Dermis blood vessel endothelial cell (primary cell): ENCODE measurements at places on chromosomes 7 and 10. TPM values are rescaled to one million over a fixed set of nuclear protein-coding genes. Genes with fewer than 3 reads are reported as not detected.

Gene CREM
- total RNA-seq: 59.0 and 106 TPM in 2 replicates

DNA sequence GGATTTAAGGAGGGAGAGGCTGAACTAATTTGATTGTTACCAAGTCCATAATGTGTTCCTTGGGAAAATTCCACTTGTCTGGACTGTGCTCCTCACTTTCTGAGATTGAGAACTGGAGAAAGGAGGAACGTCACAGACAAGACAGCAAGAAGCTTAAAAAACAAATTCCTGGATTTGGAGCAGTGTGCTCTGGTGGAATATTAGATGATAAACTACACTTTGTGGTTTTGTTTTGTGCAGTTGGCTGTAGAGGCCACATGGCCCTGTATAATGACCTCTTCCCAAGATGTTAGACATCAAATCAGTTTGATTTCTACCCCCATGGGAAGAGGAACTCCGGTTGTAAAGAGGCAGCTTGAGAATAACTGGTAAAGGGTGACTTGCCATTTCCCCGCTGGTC is 421.3 kb upstream of the GALNT17 start:
- no peak for DNase-seq

Gene ANK3
- total RNA-seq: 0.85 and 4.4 TPM in 2 replicates

- DNase-seq: no peak
Measured at GRCh38 chr10:26574783-26575182, 122.7 kb upstream of the PDSS1 start.

Gene KIF11
- total RNA-seq: 8.8 and 41.7 TPM in 2 replicates

Gene APBB1IP
- total RNA-seq: 0.05 and 0.17 TPM in 2 replicates

Gene CASTOR2
- 11.9 and 15.7 TPM in 2 replicates for total RNA-seq

GRCh38 chr7:25002786-25003185 is 22.8 kb upstream of the OSBPL3 start:
- DNase-seq: no peak

GRCh38 chr7:66604198-66604597 is 24.5 kb upstream of the KCTD7 start:
- no peak for DNase-seq

DNA sequence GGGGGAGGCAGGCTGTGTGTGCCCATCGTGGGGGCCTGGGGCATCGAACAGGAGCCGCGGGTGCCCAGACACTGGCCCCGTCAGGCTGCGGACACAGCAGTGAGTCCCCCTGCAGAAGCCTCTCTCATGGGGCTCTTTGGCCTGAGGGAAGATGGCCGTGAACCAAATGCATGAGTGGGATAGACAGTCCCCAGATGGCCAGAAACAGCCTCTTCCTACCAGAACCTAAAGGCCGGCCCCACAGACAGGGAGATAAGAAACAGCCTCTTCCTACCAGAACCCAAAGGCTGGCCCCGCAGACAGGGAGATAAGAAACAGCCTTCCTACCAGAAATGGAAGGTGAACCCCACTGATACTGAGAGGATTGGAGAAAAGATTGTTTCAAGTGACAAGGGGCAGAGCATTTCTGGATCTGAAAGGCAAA is 16.6 kb downstream of the IDI2 start:
- no peak for DNase-seq

Gene GPR37
- 0.14 and 0.17 TPM in 2 replicates for total RNA-seq

- DNase-seq: no peak
Measured at GRCh38 chr7:158067219-158067930, 520.2 kb downstream of the PTPRN2 start.

Gene ZPBP
- total RNA-seq: not detected in 2 replicates

Gene ZNF37A
- 9.4 and 10.9 TPM in 2 replicates for total RNA-seq

Gene GDF2
- not detected in 2 replicates for total RNA-seq

DNA sequence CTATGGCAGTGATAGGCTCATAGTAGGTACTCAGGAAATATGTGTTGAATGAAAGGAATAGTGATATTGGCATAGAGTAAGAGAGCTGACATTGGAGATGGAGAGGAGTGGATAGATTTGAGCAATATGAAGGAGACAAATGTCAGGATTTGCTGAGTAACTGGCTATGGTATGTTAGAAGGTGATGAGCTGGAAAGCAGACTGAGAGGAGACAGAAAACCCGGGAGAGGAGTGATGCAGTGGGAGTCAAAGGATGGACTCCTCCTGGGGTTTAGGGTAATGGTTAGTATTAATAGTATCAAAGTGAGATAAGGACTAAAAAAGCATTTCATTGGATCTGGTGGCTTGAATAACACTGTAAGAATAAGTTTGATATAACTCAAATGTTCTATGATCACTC is 64.8 kb downstream of the CD36 start:
- DNase-seq: no peak

Gene LEP
- not detected in 2 replicates for total RNA-seq

DNA sequence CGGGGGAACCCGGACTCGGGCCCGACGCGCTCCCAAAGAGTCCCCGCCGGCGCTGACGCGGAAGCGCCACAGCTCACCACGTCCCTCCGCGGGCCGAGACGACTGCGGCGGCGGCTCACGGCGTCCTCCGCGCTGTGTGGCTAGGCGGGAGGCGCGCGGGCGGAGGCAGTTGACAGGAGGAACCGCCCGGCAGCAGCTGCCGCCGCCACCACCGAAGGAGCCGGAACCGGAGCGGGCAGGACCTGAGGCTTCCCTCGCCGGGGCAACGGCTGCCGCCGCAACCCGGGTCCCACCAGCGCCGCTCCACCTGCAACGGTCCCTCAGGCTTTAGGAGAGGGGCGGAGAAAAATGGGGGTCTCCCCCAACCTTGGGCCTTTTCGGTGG is 334 bp downstream of the ZNF800 start:
- peak; percentile 73 for DNase-seq

Gene CDHR3
- 0.51 and 0.84 TPM in 2 replicates for total RNA-seq

Gene CYP2C8
- under 0.01 and 0.05 TPM in 2 replicates for total RNA-seq

Gene LMOD2
- total RNA-seq: not detected in 2 replicates
